ENCODE measurements at places on chromosomes 7 and 10. TPM values are rescaled to one million over a fixed set of nuclear protein-coding genes. Genes with fewer than 3 reads are reported as not detected.

Gene OR6B1
- total RNA-seq, result not detected

Gene AGAP9
- total RNA-seq, result 6.5 TPM

Gene HOXA3
- 6.1 TPM for total RNA-seq

Gene C7orf57
- not detected for total RNA-seq

Gene SGCE
- total RNA-seq, result 65.5 TPM

Gene LRIT1
- total RNA-seq, result not detected

Gene SPDYE11
- not detected for total RNA-seq

Gene FUOM
- total RNA-seq, result 16.6 TPM

Gene PCDH15
- not detected for total RNA-seq
